Bronchial epithelial cell (primary cell): ENCODE measurements at places on chromosomes 5 and 9.
A peak's percentile ranks its signal among the peaks of the same experiment; 100 is the strongest.

GRCh38 chr9:13570068-13570974, 290.8 kb upstream of the MPDZ start:
- no peak for DNase-seq

GRCh38 chr9:96172797-96173196, 129.2 kb downstream of the HSD17B3 start:
- peak; percentile 70 for DNase-seq

DNA sequence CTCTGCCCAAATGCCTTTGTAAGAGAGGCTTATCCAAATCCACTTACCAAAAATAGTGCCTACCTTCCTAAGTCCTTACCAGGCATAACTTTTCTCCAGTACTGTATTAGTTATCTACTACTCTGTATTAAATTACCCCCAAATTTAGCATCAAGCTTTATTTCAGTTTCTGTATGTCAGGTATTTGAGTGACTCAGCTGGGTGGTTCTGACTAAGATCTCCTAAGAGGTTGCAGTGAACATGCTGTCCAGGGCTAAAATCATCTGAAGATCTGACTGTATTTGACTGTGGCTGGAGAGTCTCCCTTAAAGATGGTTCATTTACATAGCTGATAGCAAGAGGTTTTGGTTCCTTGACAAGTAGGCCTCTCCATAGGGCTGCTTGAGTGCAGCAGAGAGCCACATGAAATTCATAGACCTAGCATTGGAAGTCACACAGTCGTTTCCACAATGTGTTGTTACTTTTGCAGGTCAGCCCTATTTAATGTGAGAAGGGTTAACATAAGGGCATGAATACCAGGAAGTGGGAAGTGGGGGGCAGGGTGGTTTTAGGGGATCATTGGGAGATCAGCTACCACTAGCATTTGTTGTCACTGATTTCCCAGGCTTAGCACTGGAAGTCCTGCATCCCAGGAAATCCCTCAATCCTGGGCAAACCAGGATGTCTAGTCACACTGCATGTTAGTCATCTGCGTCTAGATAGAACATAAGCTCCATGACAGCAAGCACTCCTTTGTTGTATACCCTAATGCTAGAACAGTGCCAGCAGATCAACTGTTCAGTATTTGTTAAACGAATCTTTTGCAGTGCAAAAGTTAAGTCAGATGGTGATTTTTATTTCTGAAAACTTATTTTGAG, 2.0 kb upstream of the ZNF622 start:
- DNase-seq: peak; percentile 84

GRCh38 chr5:84623019-84623418, 238.3 kb upstream of the EDIL3 start:
- no peak for DNase-seq

DNA sequence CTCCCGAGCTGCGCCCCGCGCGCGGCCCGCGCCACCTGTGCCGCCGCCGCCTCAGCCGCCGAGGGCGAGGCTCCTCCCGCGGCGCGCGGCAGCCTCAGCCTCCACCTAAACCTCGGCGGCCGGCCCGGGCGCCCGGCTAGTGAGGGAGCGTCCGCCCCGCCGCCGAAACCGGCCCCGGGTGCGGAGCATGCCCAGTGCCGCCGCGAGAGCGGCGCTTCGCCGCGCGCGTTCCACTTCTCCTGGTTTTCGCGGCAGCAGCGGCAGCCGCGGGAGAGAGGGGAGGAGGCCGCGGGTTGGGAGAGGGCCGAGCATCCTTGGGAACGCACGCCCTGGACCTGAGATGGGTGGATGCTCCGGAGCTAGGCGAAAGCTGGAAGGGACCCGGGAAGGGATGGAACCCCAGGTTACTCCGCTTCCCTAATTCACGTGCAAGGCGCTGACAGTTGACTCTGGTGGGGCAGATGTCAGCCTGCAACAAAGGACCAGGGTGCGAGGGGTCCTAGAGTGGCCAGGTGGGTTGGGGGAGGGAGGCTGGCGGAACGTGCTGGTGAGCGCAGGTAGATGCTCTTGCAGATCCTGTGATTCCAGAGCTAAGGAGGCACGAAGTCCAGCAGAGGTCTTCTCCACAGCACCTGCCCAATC, at the start of gene CTNND2:
Gene CTNND2, minus strand, starts transcription at position 182 of the 642 bp plus-strand sequence. CDS start 593 bp downstream, outside the sequence.
- no peak for DNase-seq

DNA sequence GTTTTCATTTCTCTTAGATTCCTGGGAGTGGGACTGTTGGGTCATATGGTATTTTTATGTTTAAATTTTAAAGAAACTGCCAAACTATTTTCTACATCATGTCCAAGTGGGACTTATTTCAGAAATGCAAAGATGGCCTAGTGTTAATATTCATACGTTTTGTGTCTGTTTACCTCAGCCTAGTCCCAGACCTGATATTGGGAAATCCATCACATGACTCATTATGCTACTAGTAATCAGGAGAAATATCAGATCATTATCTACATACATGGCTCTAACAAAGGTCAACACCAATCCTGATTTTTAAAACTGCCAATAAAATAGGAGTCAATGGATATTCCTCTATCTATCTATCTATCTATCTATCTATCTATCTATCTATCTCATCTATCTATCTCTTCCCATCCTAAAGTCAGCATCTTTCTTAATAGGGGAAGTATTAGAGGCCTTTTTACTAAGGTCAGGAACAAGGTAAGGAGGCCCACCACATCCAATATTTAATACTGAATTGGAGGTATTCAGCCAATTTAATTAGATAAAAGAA, 4.7 kb downstream of the RASGEF1C start:
- peak; percentile 22 for DNase-seq

DNA sequence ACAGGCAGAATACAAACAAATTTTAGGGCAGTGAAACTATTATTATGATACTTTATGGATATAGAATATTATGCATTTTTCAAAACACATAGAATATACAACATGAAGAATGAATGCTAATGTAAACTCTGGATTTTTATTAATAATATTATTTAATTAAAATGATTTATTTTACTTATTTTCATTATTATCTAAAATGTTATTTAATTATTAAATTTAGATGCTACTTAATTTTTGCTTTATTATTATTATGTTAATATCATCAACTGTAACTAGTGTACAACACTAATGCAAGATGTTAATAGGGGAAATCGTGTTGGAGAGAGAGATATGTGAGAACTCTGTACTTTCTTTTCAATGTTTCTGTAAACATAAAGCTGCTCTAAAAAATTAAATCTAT, 39.3 kb upstream of the TENT4A start:
- no peak for DNase-seq

DNA sequence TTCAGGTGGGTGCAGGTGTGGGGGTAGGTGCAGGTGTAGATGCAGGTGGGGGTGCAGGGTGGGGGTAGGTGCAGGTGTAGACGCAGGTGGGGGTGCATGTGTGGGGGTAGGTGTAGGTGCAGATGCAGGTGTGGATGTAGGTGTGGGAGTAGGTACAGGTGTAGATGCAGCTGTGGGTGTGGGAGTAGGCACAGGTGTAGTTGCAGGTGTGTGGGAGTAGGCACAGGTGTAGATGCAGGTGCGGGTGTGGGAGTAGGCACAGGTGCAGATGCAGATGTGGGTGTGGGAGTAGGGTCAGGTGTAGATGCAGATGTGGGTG, 94.6 kb downstream of the PHF2 start:
- no peak for DNase-seq

- no peak for DNase-seq
Observed at GRCh38 chr5:181281077-181281983, 20.4 kb upstream of the TRIM52 start.

- DNase-seq: no peak
Observed at GRCh38 chr9:21455320-21455719, 15.1 kb downstream of the IFNA1 start.

- peak; percentile 95 for DNase-seq
Observed at GRCh38 chr5:53360811-53361210, 119.6 kb upstream of the FST start.

DNA sequence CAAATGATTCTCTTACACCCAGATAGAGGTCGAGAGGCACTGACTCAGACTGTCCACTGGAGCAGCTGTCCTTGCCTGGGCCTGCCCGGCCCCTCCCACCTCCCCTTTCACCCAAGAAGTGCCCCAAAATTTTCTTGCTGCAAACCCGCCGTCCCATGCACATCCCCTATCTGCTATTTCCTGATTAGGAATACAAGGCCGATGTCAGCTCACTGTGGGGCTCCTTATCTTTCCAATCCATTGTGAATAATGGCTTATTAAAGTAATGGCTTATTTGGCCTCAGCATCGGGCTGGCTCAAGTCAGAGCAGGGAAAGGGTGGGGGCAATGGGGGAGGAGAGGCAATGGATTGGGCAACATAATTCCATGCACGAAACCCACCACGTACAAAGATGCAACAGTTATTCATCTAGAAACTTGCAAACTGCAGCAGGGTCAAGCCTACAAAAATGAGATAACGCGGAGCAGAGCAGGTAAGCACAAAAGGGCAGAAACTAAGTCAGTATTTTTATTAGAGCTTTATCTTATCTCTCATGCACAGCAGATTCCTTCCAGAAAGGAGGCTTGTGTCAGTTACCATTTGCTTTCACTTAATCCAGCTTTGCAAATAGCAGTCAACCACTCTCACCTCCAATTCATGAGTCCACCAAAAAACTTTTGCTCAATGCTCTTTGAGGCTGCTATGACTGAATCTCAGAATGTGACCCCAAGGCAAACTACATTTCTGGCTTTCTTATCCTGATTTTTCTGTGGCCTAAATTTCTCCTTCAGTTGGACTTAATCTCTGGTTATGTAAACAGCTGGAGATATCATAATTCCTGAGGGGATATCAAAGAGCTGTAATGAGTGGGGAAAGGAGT, 138.2 kb upstream of the OSMR start:
- no peak for DNase-seq

DNA sequence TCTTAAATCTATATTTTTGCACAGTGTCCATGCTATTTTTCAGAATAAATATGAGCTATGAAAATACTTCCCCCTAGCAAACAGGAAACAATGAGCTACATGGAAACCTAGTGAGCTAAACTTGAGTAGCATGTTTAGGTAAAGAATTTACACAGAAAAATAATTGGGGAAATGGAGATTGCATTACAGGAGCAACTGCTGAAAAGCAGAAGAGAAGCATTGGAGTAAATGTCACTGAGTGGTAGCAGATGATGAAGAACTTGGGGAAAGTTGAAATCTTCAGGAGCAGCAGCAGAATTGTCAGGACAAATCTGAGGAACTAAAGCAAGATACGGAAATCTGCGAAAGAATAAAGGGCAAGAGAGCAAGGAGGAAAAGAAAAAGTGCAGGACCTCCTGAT, 610.3 kb downstream of the TLE1 start:
- DNase-seq: no peak

DNA sequence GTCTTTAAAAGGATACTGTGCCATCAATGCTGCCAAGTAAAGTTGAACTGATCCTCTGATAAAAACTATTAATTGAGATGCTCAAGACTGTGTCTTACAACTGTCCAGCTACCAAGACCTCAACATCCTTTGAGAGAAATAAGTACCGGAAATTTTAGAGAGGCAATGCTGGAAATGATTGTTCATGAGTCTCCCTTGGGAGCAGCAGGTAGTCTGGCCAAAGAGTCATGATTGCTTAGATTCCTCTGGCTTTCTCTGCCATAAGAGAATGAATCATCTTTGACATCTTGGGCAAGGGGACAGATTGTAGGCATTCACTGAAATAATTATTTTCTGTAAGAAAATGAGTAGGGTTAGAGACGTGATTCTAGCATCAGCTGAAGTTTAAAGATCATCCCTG, 466.6 kb upstream of the DAB2 start:
- DNase-seq: peak; percentile 5

DNA sequence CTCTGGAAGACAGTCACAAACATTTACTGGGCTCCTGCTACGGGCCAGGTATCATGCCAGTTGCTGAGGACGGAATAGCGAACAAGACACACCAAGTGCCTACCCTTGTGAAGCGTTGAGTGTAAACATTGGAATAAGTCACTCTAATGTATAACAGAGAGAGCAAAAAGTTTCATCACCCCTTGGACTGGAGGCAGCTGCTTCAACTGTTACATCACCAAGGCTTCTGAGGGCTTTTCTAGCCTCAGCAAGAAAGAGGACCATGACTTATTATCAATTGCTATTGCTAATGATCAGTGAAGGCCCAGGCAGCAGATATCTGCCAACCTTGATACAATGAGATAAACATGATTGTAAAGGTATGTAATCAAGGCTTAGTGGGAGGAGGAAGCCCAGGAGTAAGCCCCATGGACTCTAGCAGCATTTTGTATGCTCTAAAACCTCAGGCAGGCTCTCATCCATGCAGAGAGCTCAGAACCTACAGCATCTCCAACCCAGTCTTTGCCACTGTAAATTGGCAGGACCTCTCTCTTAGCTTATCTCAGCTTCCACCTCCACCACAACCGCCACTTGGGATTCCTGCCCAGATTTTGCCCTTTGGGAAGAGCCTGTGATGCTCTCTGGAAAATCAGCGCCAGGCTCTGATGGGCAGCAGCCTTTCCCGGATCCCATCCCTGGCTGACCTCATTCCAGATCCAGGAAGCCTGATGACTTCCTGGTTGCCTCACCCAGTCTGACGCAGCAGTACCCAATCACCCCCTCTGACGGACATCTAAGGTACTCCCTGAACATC, 54.5 kb downstream of the ADAM19 start:
- DNase-seq: no peak

DNA sequence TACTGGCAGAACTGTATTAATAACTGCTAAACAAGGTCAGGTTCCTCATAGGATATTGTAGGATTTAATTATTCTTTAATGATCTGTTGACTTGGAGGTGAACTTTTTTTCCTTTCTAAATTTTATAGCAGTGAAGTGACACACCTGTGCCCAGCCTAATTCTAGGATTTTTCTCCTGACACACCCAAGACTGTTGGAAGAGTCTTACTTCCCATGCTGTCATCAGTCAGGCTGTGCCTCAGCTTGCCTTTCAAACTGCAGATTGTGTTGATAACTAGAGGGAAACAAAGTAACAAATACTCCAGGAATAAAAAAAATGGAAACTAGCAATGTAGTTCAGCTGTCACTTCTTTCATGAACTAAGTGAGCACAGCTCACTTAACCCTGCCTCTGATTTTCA, 22.0 kb downstream of the OTULIN start:
- peak; percentile 81 for DNase-seq

- no peak for DNase-seq
Observed at GRCh38 chr9:101594796-101595195, at the start of gene PPP3R2. TSS of gene PPP3R2 (minus strand) at chr9:101594969. CDS start at chr9:101594921, 48 bp downstream.

GRCh38 chr9:124258607-124259157, 933 bp downstream of the NEK6 start:
- no peak for DNase-seq

GRCh38 chr5:180340856-180341255, 12.3 kb downstream of the GFPT2 start:
- no peak for DNase-seq

GRCh38 chr5:14894748-14895147, 23.2 kb upstream of the ANKH start:
- no peak for DNase-seq

- DNase-seq: no peak
Observed at GRCh38 chr5:124901081-124901480, 154.6 kb upstream of the ZNF608 start.

GRCh38 chr9:123925819-123926218, 4.1 kb downstream of the DENND1A start:
- DNase-seq: peak; percentile 15

DNA sequence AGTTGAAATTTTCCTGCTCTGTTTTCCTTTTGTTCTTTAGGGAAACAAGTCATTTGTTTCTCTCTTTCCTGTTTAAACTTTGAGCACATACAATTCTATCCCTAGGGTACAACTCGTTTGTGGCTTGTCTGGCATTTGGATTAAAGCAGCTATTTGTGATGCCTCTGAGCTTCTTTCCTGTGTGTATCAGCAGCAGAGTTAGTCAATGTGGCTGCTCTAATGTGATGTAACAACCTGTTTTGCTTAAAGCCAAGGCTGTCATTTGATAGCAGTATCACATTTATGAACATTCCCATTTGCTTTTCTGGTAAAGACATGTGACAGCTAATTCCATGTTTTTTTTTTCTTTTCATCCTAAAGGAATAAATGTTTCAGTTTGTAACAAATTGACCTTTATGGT, 314.3 kb upstream of the CHD1 start:
- DNase-seq: no peak
